HCEC 1CT (cell line): ENCODE measurements at places on chromosomes 12 and 14.

GRCh38 chr12:108357834-108358579 is 18.9 kb upstream of the CMKLR1 start:
- no peak for DNase-seq

DNA sequence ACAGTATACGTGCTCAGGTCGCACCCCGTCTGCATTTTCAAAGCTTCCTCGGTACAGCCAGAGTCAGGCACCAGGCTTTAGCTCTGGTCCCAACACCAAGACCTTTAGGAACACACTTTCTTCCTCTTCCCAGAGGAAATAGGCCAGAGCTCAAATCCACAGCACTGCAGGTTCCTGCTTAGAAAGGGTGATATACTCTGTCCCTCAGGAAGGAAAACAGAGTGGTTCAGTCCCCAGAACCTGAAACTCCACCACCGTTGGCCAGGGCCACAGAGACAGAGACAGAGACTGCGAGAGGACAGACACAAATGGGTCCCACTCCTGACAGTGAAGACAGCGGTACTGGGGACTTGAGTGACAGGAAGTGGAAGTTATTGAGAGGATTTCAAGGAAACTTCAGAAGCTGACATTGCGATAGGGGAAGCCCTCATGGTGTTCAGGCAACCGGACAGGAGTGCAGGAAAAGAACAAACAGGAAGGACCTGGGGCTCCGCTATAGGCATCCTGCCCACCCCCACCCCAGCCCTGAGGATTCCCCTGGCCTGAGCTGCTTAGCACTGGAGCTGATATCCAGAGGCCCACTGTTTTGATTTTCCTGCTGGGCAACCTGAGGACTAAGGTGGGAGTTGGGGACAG is 5.5 kb upstream of the KRT8 start:
- DNase-seq: no peak

GRCh38 chr14:99266181-99267178 is 5.5 kb downstream of the BCL11B start:
- DNase-seq: peak; percentile 52

- no peak for DNase-seq
These were observed 105.3 kb downstream of the TGFB3 start for GRCh38 chr14:75876530-75876929.

DNA sequence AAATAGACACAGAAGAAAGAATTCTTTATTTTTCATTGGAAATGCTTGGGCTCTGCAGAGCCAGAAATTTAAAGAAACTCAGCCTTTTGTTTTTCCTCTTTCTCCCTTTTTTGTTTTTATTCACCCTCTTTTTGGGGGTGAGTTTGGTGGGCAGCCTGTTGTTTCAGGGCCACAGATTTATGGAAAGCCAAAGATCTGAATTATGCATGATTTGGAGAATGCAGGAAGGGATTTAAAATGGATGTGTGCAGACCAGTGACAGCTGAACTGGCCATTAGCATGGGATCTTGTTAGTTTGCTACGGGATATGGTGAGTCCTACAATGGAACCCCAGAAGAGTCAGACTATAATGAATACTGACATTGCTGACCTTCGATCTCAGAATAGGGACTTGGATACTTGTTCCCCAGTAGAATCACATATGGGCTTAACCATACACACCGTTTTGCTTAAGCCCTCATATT is 7.7 kb upstream of the ATXN2 start:
- no peak for DNase-seq

- peak; percentile 1 for DNase-seq
These were observed 44.9 kb downstream of the DDX11 start for GRCh38 chr12:31118347-31119191.

- no peak for DNase-seq
These were observed 59.4 kb downstream of the HELB start for GRCh38 chr12:66361703-66362102.

DNA sequence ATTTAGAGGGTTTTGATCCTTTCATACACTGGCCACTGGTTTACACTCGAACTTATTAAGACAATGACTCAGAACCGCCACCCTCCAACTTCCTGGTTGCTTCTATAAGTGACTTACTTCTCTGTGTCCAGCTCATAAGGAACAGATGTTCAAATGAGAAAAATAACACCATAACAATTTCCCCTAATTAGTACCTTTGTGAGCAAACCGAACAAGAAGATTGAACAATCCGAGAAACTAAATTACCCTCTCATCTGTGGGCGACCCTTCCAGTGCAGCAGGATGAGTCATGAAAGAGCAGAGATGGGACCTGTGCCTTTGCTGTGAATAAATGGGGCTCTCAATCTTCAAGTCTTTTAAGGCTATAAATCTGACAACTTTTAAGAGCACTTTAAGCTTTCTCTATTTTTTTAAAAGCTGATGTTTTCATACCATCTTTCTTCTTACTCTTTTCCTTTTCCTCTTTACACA is 146.8 kb upstream of the RASSF8 start:
- DNase-seq: peak; percentile 66

GRCh38 chr12:16586350-16587109 is 19.4 kb downstream of the LMO3 start:
- DNase-seq: peak; percentile 76

DNA sequence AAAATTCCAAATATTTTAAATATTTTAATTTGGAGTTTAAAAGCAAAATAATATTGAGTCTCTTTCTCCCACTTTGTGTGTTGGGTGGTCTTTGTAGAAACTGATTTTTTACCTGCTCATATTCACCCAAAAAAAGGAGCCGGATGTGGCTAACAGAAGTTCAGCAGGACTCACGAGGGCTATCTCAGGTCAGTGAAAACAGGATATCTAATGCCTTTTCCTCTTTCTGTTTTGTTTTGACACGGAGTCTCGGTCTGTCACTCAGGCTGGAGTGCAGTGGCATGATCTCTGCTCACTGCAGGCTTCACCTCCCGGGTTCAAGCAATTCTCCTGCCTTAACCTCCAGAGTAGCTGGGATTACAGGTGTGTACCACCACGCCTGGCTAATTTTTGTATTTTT is 30.8 kb downstream of the COA8 start:
- DNase-seq: no peak

- DNase-seq: no peak
These were observed 92.6 kb upstream of the ATP2B1 start for GRCh38 chr12:89801284-89801683.

DNA sequence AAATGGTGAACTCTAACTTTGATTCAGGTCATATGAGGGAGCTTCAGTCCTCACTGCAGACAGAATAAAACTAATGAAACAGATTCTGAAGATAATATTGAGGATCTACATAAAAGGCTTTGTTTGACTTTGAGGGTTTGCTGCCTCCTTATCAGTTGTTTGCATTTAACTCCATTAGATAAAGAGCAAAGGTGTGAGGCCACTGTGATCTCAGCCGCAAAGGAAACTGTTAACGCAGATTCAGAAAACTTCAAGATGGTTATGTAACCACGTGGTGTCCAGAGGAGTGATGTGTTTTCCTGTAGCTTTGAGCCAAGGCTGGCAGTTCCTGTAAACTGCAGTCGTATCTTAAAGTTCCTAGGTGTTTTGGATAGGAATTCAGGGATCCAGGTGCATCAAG is 67.8 kb downstream of the METTL25 start:
- no peak for DNase-seq

- DNase-seq: no peak
These were observed 478.0 kb downstream of the BTG1 start for GRCh38 chr12:91667694-91668093.

- DNase-seq: no peak
These were observed 11.2 kb upstream of the LRP1-AS start for GRCh38 chr12:57158665-57159064.

DNA sequence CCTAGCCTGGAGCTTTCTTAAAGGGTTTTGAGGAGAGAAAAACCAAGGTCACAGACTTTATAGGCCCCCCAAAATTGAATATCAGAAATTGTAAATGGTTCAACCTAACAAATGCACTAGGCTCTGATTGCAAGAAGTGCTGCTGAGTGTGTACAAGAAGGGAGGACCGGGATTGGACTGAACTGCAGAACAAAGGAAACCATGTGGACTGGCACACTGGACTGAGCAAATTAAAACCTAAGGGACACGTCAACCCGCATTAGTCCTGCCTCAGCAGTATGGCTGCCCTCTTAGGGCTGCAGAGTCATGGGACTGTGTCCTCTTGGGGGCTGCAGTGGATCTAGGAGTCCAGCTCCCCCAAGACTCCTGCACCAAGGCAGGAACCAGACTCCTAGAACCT is 842 bp upstream of the CISTR start:
- DNase-seq: no peak

GRCh38 chr12:109137055-109137454 is 20.7 kb downstream of the ACACB start:
- DNase-seq: no peak

DNA sequence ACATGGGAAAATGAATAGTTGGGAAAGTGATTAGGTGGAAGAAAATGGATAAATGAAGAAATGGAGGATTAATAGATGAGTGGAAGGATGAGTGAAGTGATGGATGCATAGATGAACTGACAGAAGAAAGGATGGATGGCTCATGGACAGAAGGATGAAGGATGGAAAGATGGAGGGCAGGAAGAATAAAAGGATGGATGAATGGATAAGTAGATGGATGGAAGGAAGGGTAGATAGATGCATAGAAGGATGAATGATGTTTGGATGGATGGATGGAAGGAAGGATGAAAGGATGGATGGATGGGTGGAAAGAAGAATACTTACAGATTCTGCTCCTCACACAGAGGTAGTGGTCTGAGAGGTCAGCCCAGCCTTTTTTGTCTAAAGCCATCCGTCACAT is 35.8 kb upstream of the CHGA start:
- no peak for DNase-seq

- no peak for DNase-seq
These were observed 1081.0 kb downstream of the VRK1 start for GRCh38 chr14:97878206-97878605.

- peak; percentile 34 for DNase-seq
These were observed 35.3 kb downstream of the KICS2 start for GRCh38 chr12:64186789-64187188.

DNA sequence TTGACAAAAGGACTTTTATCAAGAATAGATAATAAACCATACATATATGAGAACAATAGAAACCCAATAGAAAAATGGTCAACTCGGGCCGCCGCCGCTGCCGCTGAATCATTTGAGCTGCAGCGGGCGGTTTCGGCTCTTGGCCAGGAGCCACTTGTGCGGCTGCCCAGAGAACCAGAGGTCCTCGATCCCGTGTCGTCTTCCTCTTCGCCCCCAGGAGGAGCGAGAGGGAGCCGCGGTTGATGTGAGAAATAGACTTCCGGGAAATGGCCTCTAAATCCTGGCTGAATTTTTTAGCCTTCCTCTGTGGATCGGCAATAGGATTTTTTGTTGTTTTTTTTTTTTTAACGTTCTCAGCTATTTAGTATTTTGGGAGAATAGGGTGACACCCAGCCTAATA is 44.8 kb downstream of the CPSF6 start:
- peak; percentile 84 for DNase-seq

DNA sequence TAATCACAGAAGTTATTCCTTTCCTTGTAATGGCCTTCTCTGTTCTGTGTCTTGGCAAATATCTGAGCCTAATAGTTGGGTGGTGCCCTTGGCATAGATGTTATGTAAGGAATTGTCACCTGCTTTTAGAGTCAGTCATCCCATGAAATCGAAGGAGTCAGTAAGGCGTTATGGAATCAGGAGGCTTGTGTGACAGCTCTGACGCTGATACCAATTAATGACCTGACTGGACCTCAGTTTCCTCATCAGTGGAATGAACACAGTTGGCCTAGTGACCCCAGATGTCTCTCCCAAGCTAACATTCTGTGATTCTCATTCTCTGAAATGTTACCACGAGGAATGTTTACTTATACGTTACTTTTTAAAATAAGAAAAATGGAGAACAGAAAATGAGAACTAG is 32.1 kb downstream of the TXNRD1 start:
- no peak for DNase-seq

DNA sequence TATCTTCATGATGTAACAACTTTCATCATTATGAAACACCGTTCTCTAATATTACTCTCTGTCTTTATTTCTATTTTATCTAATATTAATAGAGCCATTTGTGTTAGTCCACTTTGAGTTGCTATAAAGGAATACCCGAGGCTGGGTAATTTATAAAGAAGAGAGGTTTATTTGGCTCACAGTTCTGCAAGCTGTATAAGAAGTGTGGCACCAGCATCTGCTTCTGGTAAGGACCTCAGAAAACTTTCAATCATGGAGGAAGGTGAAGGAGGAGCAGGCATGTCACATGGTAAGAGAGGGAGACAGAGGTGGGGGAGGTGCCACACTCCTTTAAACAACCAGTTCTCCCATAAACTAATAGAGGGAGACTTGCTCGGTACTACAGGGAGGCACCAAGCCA is 25.1 kb downstream of the BORCS5 start:
- DNase-seq: no peak

- DNase-seq: no peak
These were observed 473 bp upstream of the TMEM19 start for GRCh38 chr12:71685312-71685906.

DNA sequence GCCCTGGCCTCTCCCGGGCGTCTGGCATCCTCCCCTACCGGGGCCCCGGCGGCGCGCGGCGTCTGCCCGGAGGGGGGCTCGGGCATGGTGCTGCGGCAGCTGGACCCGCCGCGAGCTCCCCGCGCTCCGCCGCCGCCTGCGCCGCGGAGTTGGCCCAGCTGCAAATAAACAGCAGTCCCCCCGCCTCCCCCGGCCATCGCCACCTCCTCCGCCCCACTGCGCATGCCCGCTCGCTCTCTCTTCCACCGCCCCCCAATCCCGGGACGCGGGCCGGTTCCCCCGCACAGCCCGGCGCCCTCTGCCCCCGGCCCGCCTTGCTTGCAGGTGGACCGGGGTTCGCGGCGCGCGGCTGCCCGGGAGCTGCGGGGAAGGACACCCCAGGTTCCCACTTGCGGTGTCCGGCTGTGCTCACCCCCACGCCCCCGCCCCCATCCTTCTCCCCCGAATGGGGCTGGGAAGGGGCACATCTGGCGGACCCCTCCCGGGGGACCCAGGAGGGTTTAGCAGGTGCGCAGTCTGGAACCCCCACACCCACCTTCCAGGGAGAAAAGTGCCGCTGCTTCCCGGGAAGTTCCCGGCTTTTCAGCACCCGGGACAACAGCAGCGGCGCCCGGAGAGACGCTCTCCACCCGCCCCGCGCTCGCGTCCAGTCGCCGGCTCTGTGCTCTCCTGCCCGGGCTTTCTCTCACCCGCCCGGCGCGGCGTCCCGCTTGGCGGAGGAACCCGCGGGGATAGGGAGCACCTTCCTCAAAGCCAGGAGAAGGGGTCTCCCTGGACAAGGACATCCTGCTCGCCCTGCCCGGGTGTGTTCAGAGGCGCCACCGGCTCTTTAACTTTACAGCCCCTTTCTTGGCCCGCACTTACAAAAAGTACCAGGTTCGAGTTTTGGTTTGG is at the start of gene TMTC1:
Gene TMTC1 (minus strand): TSS at position 170 of the 894 bp plus-strand sequence. CDS start 191 bp downstream, outside the sequence.
- peak; percentile 65 for DNase-seq

GRCh38 chr12:4584896-4585295 is 22.9 kb downstream of the DYRK4 start:
- DNase-seq: no peak

DNA sequence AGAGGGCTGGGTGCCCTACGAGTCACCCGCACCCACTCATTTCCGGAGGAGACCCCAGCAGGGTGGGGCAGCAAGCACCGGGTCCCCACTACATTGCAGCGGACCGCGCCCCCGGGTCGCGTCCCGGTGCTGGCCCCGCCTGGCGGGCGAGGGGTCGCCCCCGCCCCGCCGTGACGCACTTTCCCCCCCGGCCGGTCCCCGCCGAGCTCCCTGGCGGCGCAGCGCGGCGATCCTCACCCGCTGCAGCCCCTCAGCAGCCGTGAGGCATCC is 106.1 kb downstream of the PRICKLE1 start:
- no peak for DNase-seq

- DNase-seq: no peak
These were observed 27.7 kb upstream of the MYL2 start for GRCh38 chr12:110948041-110948440.
